Calu3 (cell line): ENCODE measurements at places on chromosomes 7 and 10. TPM values are rescaled to one million over a fixed set of nuclear protein-coding genes. Genes with fewer than 3 reads are reported as not detected.
A peak's percentile ranks its signal among the peaks of the same experiment; 100 is the strongest.

DNA sequence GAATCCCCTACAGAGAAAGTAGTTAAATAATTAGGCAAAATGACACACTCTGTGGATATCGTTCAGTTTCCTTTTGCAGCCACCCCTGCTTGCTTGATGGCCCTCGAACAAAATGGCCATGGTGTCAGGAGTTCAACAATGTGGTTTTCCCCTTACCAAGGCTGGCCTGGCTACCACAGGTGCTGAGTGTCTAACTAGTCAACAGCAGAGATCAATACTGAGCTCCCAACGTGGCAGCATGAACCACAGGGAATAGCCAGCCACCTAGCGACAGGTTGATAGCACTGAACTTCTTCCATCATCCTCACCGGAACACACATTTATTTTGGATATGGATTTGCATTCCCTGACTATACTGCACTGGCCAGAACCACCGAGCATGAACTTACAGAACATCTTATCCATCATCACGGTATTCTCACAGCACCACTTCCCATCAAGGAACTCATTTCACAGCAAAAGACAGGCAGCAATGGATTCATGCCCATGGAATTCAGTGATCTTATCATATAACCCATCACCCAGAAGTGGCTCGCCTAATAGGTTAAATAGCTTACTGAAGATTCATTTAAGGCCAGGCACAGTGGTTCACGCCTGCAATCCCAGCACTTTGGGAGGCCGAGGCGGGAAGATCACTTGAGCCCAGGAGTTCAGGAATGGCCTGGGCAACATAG is 6.3 kb downstream of the C10orf67 start:
- DNase-seq: peak; percentile 69

GRCh38 chr7:38934536-38934935 is 25.5 kb upstream of the VPS41 start:
- no peak for DNase-seq

GRCh38 chr10:105328503-105329133 is 687.5 kb downstream of the SORCS3 start:
- no peak for DNase-seq

- DNase-seq: no peak
Measured at GRCh38 chr10:133421336-133422222, 2.8 kb downstream of the SPRN start.

The RBP4 gene
- total RNA-seq: 1.5 and 2.6 TPM in 2 replicates
